NCI-H1092 (cell line): ENCODE measurements at places on chromosomes 12 and 14.
A peak's percentile ranks its signal among the peaks of the same experiment; 100 is the strongest.

GRCh38 chr12:5479761-5480160 lies 47.9 kb downstream of the NTF3 start:
- no peak for DNase-seq

DNA sequence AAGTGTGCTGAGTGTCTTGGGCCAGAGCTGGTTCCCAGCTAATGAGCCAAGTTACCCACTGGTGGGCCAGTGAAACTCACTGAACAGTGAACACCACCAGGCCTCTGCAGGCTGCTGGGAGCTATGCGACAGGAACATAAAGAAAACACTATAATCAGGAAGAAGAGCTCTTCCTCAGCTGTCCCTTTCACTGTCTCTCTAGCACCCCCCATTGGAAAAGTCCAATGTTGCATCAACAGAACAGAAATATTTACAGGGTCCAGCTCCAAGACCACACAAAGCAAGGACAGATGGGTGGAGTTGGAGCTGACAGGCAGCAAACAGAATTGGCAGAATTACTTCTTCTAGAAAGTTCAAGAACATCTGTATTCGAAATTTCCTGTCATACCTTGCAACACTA lies 903.6 kb upstream of the TMEM132C start:
- no peak for DNase-seq

GRCh38 chr12:75699728-75700496 lies 188.5 kb upstream of the KRR1 start:
- DNase-seq: no peak

GRCh38 chr12:12608557-12608957 lies 3.1 kb upstream of the CREBL2 start:
- no peak for DNase-seq

GRCh38 chr12:129540249-129540648 lies 363.6 kb downstream of the TMEM132D start:
- DNase-seq: no peak

DNA sequence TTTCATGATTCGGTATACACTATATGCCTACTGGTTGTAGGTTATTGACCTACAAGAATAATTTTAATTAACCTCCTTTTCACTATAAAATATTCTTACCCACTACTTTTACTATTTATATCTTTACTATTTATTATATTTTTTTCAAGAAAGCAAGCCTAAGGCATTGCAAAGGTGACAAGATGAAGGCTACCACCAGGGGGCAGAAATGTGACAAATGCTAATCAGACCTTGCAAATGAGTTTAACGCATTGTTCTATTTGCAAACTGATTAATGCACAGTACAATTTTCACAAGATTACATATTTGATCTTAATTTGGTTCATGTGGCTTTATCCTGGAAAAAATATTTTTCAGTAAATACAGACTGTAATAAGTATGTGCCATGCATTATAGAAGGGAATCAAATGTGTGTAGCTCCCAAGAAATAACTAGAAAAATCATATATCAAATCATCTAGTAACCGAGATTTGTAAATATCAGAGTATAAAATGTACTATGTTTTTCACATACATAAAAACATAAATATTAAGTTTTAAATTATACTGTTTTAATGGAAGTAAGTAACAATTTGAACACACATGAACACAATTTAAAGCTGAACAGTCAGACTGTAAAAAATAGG lies 107.0 kb downstream of the ADAMTS20 start:
- DNase-seq: peak; percentile 5

DNA sequence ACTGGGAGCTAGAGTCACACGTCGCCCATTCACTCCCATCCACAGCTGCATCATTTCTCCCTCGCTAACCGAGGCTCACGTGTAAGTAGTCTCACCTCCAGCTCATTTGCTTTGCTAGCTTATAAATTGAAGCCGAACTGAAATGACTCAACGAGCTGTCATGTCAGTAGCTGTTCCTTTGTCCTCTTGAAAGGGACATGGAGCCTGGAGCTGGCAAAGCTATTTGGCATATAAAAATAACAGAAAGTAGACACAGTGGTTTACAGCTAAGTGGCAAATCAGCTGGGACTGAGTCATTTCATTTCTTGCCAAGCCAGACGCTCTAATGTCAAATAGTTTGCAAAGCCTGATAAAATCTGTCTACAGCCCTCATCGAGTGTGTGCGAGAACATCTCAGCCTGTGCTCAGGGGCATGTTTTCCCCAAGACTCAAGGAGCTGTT lies 114.4 kb upstream of the TMEM233 start:
- DNase-seq: no peak

DNA sequence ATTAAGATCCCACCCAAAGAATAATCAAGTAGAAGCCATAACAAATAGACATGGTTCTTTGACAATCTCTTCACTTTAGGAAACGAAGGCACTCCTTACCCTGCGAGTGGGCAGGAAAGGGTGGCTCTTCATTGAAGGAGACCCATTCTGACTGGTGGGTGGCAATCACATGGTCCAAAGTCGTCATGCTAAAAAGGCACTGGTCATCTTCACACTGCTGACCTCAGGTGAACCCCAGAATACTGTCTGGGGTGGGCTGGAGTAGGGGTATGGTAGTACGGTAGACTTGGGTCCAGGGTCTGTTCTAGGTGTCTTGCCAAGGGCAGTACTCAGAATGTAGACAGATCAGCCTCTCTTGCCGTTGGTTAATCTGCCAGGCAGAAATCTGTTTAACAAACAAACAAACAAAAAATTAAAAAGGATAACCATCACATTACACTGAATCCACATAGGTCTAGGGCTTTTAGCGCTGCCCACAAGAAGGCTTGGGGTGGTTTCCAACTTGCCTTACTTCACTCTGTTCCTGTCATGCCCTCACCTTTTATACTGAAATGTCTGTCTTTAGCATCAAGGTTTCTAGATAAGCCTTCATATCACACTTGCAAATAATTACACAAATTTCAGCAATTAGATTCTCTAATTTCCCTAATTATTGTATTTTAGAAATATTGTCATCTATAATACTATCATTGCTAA lies 1.8 kb downstream of the STON2 start:
- no peak for DNase-seq

DNA sequence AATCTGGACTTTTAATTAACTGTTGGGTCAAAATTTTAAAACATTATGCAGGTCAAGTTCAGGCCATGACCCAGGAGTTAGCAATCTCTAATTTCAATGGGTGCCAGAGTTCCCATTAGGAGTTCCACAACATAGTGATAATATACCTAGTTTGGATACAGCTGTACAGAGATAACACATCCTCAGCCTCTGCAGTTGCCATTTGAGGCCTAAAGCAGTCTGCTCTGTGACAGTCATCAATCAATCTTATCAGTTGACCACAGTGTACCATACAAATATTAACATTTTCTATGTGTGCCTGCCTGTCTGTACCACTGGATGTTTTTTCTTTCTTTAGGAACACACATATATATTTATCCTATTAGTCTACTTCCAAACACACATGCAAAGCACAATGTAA lies 54.0 kb upstream of the BBS10 start:
- no peak for DNase-seq

DNA sequence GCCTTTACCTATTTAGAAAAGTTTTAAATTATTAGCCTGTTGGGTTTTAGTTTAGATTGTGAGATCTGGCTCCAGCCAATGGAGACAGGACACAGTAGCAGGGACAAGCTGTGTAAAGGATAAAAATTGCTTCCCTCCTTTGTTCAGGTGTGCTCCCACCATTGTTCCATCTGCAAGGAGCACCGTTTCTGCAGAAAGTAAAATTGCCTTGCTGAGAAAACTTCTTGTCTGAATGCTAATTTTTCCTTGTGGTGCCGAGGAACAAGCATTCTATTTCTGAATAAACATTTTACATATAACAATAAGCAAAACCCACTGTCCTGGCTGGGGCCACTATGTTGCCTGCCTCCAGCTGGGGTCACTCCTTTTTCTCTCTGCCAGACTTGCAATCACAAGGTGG lies 72.7 kb upstream of the ZFP36L1 start:
- DNase-seq: no peak

DNA sequence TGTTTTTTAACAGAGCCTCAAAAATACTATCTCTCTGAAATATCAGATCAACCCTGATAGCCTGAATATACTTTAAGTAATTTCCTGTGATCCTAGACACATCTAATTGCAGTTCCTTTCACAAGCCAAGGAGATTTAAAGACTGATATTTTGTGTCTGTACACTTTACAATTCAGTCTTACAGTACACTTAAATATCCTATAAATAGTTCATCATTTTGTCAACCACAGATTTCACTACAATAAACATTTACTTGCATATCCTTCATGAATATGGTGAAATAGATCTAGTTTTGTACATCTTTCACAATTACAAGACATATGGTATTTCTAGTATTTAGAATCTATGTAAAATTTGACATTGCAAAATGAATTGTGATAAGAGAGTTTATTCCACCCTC lies 161.0 kb downstream of the PAX9 start:
- no peak for DNase-seq

GRCh38 chr14:102914474-102915291 lies 7.8 kb upstream of the AMN start:
- no peak for DNase-seq

- no peak for DNase-seq
Observed at GRCh38 chr14:99245564-99246511, 26.2 kb downstream of the BCL11B start.

GRCh38 chr14:32823706-32824105 lies 115.0 kb upstream of the NPAS3 start:
- DNase-seq: no peak

GRCh38 chr12:19575337-19576243 lies 136.3 kb downstream of the AEBP2 start:
- peak; percentile 89 for DNase-seq

GRCh38 chr14:77022236-77022852 lies 6.2 kb downstream of the IRF2BPL start:
- no peak for DNase-seq

DNA sequence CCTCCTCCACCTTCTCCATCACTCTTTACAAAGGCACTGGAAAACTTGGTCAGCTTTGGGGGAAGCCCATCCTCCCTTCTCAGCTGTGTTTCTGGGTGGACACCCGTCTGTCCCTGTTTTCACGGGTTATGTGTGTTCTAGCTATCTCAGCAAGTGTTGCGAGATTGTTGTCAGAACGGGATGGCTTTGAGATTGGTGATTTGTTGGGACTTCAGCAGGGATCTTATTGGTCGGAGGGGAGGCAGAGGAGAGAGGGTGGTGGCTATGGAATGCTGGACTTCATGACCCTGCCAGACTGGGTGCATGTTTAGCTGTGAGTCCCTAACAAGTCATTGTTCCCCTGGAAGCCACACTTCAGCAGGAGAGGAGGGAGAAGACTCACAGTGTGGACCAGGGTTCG lies 2.1 kb downstream of the USP5 start:
- no peak for DNase-seq

DNA sequence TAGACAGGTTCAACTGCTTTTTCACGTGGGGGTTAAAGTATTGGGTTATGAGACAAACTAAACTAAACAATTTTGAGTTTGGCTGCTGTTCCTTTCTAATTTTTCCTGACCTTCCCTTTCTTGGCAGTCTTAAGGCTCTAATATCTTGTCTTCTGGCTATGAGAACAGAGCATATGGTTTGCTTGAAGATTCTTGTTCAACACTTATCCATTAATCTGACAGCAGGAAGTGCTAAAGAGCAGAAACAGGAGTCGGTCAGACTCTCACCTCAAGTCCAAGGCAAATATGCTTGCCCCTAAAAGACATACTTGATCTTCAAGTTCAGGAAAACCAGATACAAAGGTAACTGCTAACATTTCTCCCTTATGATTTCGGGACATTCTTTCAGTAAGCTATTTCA lies 52.6 kb upstream of the KCNJ8 start:
- DNase-seq: no peak

DNA sequence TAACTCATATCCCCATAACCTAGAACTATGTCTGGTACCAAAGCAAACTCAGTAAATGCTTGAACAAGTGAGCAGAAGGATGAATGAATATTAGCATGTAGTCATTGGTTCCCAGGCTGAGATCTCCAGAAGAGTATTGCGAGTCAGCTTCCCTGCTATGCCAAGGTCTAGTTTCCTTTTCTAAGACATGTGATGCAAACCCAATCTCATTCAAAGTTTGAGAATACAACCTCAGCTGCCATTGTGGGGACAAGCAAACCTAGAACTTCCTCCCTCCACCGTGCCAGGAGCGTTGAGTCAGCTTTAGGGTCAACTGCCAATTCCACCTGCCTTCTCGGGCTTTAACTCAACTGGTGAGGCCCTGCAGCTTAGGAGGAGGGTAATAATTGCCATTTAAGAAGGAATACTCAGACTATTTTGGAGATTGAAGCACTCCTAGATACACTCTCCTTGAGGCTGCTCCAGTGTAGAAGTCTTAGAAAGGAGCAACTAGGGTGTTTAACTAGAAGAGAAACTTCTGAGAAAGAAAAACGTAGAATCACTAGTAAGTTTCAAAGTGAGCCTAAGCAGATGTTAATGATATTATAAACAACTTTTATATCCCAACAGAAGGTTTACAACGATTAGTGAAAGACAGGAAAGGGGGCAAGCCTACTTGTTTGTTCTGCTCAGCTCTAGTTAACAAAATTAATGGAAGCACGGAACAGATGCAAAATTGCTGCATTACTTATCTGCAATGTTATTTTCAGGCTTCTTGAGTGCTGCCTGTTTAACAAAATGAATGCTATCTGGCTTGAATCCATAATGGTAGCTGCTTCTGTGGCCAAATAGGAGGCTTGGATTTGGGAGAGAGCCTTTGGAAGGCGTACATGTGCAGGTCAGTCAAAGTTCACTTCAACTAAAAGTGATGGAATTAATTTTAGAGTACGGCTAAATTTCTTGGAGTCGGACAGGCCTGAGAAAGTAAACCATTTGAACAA lies 96.9 kb downstream of the HELB start:
- DNase-seq: no peak

GRCh38 chr14:23525611-23526010 lies 26.0 kb downstream of the ZFHX2 start:
- no peak for DNase-seq

GRCh38 chr12:49985981-49986380 lies 13.2 kb downstream of the AQP6 start:
- DNase-seq: no peak

- DNase-seq: no peak
Observed at GRCh38 chr12:109612003-109612402, 38.4 kb downstream of the MVK start.

DNA sequence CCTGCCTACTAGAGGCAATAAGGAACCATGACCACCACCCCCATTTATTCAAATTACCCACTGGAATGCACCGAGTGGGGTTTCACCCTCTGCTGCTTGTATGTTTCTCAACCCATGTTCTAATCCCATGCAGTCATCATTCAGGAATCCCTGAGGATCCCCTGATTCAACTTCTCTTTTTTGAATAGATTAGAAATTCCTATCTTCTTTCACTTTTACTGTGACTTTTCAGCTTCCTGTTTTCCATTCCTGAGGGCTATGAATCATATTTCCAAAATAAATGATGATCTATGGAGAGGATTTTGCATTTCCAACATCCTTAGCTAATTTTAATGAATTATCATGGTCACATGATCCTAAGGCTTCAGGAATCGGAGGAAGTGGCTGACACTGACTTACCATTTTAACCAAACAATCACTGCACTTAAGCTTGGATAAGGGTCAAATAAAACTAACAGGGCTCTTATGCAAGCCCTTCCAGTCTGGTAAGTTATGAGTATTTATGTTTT lies 19.4 kb upstream of the P2RX4 start:
- DNase-seq: no peak

DNA sequence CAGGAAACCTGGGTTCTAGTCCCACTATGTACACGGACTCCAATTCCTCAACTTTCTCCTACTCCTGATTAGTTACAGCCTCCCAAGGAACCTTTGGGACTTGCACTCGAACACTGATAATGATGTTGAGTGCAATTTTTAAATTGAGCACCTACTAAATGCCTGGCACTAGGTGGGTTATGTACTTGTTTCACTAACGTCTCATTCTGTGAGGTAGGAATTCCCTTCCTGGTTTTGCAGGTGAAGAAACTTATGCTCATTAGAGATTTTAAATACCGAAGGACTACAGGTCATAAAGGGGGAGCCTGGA lies 536 bp downstream of the PARPBP start:
- DNase-seq: no peak
